Left renal cortex interstitium (tissue), 4 donors: ENCODE measurements at places on chromosomes 6 and 20. TPM values are rescaled to one million over a fixed set of nuclear protein-coding genes. Genes with fewer than 3 reads are reported as not detected.

- peak; percentile 78 for DNase-seq
Measured at GRCh38 chr6:21593927-21594415, 420 bp downstream of the SOX4 start.

Gene RSPO3
- 15.6 TPM for polyA plus RNA-seq

DNA sequence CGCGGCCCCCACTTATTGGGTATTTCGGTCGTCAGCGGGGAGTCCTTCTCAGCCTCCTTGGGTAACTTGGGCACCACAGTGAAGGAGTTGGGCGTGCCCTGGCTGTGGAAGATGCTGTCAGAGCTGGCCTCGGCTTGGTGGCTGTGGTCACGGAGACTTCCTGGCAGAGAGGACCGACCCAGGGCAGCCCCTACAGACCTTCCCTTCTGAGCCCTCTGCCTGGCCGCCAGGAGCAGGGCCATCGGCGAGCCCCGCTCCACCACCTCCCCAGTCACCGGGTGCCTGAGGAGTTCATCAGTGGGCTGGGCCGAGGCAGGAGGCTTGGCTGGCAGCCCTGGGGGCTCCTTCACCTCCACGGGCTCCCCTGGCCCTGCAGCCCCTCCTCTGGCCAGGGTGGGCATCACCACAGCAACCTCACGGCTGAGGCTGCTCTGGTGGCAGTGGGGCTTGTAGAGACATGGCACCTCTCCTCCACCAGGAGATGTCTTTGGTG lies 37.2 kb downstream of the C6orf132 start:
- DNase-seq: no peak

Gene PDYN
- polyA plus RNA-seq: 0.43 TPM

DNA sequence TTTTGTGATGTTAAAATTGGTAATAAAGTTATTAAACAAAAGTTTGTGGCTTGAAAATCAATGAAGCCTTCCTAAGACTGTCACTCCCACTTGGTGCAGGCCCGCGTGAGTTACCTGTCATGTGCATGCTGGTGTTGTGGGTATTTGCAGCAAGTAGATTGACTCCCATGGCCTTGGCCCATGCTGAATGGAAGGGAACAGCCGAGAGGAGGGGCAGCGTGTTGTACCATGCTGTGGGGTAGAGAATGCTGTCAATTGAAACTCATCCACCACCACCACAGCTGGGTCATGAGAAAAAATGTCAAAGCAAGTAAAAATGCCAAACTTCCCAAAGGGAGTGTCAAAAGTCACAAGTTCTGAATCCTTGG lies 12.7 kb upstream of the VNN1 start:
- DNase-seq: no peak

Gene SLC22A2
- polyA plus RNA-seq: 9.4 TPM

DNA sequence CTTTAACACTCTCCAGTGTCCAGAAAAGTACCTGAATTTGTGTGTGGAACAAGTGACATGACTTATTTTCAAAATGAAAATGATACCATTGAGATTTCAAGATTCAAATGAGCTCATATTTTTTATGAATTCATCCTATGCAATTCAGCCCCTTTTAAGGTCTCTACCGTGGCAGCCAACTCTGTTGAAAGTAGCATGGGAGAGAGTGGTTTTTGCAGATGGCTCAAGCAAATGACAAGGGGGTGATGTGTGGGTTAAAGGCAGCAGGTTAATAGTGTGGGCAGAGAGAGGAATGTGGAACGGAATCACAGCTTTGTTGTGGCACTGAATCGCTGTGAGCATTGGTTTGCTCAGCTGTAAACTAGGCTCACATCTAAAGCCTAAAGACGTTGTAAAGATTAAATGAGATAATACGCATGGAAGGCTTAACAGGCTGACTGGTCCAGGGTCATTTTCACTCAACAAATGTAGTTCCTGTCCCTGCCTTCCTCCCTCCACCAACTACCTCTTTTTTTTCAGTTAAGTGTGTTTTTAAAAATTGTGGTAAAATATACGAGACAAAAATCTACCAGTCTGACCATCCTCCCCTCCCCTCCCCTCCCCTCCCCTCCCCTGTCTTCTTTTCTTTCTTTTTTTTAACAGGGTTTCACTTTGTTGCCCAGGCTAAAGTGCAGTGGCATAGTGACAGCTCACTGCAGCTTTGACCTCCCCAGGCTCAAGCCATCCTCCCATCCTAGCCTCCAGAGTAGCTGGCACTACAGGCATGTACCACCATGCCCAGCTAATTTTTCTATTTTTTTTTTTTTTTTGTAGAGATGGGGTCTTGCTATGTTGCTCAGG lies 114.7 kb upstream of the ZNF217 start:
- DNase-seq: no peak

DNA sequence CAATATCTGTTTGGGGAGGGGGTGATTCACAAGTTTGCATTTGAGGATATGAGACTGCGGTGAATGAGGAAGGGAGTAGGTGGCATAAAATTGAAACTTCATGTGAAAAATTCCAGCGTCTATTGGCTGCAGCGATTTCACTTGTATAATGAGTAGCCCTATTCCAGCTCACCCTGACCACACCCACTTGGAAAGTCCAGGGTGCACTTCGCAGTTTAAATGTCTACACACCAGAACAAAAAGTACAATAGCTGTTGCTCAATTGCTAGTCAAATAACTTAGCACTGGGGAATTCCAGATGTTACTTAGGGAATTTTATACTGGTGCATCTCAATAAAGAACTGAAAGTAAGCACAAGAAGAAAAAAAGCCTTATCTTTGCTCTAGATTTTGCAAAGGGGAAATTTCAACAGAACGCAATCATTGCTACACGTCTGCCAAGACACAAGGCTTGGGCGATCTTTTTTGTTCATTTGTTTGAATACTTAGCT lies 6.3 kb downstream of the TNFAIP3 start:
- no peak for DNase-seq

DNA sequence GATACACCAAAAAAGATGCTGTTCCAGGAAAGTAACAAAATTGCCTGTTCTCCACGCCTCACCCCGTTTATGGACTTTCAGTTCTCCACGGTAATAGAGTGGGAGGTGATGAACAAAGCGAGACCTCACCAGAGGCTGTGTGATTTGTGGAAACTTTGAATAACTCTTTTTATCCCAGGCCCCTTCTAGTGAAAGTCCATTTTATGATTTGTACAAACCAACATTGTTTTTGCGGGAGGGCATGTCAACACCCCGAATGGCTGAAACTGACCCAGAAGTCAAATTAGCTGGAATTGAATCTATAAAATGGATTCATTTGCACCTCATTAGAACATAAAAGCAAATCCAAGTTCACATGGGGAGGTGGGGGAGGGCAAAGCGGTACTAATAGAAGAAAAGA lies 517.8 kb downstream of the CDH26 start:
- DNase-seq: no peak

- DNase-seq: no peak
Measured at GRCh38 chr20:17281478-17281877, 54.6 kb downstream of the PCSK2 start.

- DNase-seq: no peak
Measured at GRCh38 chr6:113967777-113968176, 3.2 kb downstream of the HDAC2 start.

- DNase-seq: no peak
Measured at GRCh38 chr6:13712599-13712898, 914 bp upstream of the RANBP9 start.

Gene ZSCAN26
- 36.9 TPM for polyA plus RNA-seq

DNA sequence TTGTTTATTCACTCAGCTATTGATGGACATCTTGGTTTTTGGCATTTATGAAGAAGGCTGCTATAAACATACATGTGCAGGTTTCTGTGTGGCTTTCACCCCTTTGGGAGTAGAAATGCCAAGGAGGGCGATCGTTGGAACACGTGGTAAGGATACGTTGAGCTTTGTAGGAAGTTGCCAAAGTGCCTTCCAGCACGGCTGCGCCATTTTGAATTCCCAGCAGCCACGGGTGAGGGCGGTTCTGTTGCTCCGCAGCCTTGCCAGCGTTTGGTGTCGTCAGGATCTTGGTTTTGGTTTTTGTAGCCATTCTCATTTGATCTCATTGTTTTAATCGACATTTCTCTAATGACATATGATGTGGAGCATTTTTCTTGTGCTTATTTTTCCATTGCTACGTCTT lies 21.8 kb downstream of the NTSR1 start:
- no peak for DNase-seq

GRCh38 chr6:19478992-19479391 lies 358.2 kb upstream of the ID4 start:
- DNase-seq: no peak

DNA sequence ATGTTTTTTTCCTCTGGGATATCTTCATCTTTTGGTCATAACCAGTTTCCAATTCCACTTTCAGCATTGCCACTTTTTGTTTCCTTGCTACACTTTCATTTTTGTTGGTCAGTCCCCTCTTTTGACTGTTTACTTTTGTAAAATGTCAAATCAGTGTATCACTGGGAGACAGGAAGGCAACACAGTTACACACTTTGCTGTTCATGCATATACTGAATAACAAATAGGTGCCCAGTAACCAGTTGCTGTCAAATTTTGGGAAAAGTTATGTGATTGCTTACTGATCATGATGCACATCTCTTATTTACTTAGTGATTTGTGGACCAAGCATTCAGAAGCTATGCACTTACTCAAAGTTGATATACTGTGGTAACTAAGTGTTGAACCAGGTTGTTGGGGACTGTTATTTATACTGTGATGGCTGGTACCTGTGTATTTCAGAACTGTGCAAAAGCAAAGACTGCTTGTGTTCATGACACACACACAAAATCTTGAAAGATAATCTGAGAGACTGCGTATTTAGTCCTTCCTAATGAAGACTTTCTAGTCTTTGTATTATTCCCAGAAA lies 41.0 kb downstream of the ZNF292 start:
- no peak for DNase-seq

Gene GHRH
- not detected for polyA plus RNA-seq

Gene CLPSL1
- not detected for polyA plus RNA-seq

Gene SAMD5
- polyA plus RNA-seq: 12.7 TPM

Gene WFDC12
- polyA plus RNA-seq: not detected

DNA sequence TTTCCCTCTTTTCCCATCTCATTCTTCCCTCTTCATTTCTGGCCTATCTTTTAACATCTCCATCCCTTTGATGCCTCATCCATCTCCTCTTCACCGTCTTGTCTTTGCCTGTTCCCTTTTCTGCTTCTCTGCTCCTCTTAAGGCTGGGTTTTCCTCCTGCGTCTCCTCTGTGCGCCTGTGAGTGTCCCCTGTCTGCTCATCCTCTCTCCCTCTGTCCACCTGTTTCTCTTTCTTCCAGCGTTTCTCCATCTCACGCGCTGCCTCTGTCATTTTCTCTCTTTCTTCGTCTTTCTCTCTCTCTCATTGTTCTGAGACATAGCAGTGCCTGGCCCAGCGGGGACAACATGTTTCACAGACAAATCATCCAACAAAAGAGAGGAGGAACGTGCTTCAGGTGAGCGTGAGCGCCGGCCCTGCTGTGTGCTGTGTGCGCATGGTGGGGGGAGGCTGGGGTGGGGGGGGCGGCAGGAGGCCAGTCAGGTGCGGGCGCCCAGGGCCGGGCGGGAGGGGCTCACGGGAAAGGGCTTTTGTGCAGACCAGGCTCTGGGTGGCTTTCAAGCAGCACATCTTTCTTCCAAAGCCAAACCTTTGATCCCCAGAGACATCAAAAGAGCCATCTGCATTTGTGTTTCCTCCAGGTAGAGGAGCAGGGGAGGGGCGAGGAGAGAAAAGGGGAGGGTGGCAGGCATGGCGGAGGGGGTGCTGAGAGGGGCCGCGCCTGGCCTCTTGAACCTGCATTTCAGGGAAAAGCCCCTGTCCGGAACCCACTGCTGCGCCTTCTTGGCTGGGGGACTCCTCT lies 121.3 kb downstream of the VEGFA start:
- no peak for DNase-seq

GRCh38 chr6:27238010-27238983 lies 9.2 kb upstream of the PRSS16 start:
- DNase-seq: no peak

GRCh38 chr20:32231847-32232246 lies 24.2 kb downstream of the POFUT1 start:
- no peak for DNase-seq

DNA sequence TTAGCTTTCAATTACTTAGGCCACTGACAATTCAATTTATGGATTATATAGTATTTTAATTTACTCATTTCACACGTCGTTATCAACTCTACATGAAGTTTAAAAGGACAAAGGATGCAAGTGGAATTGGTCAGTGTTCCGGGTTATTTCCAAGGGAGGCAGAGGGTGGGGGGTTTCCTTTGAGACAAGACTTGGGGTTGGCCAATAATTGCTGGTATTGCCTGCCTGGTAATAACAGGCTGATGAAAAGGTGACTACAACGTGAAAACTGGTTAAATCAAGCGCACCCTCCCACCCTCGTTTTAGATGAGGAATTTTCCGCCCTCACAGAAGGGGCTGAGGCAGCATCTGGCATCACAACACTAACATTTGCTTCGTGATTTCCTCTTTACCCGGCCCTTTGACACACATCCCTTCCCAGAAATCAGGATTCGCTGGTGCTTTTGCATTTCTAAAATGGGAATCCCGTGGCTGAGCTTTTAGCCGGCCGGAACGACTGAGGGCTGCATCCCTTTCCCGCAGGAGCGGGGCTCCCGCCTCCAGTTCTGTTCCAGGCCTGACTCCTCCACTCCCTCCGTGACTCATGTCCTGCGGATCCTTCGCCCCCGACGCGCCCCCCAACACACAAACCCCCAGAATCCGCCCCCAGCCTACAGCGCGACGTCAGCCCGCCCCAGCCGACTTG lies 999 bp upstream of the PIM1 start:
- DNase-seq: peak; percentile 64

DNA sequence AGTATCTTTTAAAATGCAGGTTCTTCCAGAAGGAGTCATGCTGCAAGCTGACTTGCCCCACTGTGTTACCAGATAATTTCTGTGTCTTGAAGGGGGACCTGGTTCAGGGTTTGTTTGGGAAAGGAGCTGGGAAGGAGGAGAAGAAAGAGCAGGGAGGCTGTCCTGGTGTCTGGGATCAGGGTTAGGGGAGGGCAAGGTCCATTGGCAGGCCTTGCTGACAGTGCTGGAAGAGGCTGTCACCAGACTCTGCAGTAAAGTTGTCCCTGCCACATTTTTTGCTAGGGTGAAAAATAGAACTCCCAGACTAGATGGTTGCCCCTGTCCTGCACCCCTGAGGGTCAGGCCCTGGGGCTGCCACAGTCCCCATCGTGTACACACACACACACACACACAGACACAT lies 14.9 kb downstream of the GLP1R start:
- no peak for DNase-seq

Gene RBBP8NL
- polyA plus RNA-seq: 3.0 TPM

DNA sequence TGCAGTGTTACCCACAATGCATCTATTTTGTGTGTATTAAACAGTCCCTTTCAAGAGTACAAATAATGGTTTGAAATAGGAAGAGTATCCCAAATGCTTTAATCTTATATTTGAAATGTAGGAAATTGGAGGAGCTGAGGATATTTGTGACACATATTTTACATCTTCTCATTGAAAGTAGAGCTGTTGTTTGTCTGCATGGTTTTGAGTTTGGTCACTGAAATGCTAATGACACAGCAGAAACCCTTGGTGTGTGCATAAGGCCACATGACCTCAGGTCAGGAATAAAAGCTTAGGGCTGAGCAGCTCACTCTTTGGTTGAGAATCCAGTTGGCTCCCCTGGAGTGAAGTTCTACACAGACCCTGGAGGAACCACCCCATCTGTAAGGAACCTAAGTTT lies 49.8 kb downstream of the TPD52L1 start:
- no peak for DNase-seq

- no peak for DNase-seq
Measured at GRCh38 chr20:19937651-19938420, 79.3 kb upstream of the NAA20 start.

Gene HCRTR2
- polyA plus RNA-seq: 0.51 TPM

Gene CFAP61
- 3.4 TPM for polyA plus RNA-seq
